ENCODE measurements at places on chromosomes 13 and 19.
A peak's percentile ranks its signal among the peaks of the same experiment; 100 is the strongest.

DNA sequence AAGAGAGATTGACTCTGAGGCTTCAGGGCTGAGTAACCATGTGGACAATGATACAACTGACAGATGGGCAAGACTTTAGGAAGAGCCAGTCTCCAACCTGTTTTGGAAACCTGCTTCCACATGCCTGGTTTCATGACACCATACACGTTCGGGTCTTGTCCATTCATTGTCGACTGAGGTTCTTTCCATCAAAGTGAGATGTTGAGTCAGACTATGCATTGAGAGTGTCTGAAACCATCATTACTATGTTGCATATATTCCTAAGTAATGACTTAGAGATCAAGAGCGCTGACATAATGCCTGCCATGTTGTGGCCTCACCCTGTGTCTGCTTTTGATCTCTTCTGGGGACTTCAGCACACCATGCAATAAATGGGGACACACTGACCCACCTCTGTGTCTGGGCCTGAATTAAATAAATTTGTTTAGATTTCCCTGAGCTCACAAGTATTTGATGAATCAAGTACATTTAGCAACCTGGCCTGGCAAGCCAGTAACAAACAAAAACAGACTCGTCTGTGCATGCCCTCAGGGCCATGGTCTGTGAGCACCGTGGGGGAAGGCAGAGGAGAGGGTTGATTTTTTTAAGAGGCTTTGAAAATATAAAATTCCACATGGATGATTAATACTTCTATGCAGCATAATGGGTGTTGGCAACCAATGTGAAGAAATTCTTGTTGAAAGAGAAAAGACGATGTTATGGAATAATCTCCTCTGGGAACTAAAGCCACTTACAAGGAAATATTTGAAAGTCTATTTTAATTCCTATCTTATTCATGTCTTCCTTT, 49.9 kb upstream of the UBAC2 start:
- DNase-seq, result no peak

DNA sequence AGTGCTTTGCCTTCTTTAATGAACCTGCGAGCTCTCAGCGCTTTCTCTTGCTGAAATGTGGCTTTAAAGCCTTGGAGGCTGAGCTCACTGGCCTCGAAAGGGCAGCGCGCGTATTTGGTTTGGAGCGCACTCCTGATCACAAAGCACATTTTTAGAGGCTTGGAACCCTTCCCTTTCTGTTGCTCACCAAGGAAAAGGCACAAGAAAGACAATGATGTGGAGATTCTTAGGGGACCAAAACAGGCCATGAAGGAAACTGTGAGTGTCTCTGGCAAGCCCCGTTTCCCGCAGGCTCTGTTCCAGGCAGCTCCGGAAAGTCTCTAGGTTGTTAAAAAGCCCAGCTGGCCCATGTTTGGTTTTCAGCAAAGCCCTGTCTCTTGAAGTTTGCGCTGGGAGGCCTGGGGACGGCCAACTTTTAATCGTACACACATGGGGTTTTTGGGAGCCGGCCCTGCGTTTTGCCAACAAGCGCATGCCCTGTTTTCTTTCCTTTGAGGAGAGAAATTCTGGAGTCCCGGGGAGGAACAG, 9.4 kb upstream of the SPC24 start:
- DNase-seq, result peak; percentile 60

DNA sequence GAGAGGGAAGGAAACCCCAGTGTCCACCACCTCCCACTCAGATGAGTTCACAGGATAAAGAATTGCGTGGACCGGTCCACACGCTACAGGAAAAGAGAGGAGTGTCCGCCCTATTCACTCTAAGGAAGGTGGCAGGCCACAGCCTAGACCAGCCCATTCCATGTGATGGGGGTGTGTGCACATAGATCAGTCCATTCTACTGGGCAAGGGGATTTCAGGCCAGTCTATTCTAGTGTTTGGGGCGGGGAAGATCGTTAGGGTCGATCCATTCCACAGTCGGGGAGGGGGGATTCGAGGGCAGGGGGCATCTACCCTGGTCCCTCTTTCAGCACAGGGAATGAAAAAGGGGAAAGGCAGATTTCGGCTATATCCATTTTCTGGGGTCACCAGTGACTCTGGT, 7.8 kb downstream of the FIZ1 start:
- DNase-seq, result no peak

DNA sequence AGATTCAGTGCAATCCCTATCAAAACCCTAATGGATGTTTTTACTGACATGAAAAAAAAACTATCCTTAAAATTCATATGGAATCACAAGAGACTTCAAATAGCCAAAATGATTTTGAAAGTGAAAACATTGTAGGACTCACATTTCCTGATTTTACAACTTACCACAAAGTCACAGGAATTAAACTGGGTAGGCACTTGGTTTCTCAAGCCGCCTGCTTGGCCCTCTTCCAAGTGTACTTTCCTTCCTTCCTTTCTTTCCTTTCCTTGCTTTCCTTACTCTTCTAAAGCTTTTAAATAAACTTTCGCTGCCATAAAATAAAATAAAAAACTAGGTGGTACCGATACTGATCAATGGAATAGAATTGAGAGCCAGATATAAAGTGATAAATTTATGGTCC, 21.0 kb upstream of the CD33 start:
- no peak for DNase-seq

GRCh38 chr19:42292963-42293362, 9.0 kb upstream of the PRR19 start:
- DNase-seq, result no peak

GRCh38 chr19:47609906-47610894, 1.3 kb downstream of the BICRA start:
- no peak for DNase-seq

Measured in putamen (tissue), 1 donor.